Stimulated activated CD4-positive, alpha-beta T cell treated with anti-CD3 and anti-CD28 coated beads, Interleukin-12 subunit alpha, Interleukin-12 subunit beta, amount 100 ng/mL, for 24 hours (primary cell): ENCODE measurements at places on chromosomes 5 and 9.

DNA sequence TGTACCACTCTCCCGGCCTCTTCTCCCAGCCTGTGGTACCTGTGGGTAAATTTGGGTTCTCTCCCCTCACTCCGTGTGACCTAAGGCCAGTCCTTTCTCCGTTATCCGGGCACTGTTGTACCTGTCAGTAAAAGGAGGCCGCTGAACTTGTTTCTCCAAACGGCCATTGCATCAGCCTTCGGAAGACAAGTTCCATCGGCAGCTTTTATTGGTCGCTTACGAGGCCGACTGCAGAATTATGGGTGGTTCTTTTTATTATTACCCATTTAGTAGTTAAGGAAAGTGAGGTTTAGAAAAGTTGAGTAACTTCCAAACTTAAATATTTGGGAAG is 558 bp downstream of the GRPEL2 start:
- DNase-seq, result no peak

DNA sequence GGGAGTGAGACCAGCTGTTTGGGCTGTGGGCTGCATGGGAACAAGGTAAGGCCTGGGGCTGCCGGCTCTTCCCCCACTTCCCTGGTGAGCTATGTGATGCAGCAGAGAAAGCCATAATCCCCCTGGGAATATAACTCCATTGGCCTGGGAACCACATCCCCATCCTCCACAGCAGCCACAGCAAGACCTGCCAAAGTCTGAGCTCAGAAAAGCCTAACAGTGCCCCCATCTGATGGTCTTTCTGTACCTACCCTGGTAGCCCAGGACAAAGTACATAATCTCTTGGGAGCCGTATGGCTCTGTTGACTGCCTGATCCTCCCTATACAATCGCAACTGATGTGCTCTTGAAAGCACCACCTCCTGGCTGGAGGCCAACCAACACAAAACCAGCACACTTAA is 432.6 kb downstream of the CDH18 start:
- DNase-seq, result no peak

DNA sequence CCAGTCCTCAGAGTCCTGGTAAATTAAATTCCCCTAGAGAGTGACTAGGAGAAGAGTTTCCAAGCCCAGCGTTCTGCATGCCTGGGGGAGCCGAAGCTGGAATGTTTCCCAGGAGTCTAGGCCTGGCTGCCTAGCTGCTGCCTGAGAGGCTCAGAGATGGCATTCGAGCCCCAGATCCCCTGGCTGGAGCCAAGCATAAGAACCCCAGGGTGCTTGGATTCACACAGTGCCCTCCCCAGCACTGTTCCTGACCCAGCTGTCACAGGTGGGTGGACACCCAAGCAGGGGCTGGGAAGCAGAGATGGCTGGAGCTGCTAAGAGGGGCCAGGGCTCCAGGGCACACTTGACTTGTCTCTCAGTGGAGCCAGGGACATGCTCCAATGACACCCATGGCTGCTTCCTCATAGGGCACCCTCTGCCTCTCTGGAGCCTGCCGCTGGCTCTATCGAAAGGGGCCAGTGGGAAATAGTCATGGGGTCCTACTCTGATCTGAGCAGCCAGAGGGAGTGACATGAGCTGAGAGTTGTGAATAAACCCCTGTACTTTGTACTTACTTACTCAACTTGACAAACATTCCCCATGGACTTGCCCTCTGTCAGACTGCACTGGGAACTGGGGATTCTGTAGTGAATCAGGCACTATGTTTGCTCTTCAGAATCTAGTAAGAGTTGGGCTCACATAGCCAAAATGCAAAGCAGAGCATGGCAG is 62.6 kb upstream of the XPA start:
- no peak for DNase-seq

DNA sequence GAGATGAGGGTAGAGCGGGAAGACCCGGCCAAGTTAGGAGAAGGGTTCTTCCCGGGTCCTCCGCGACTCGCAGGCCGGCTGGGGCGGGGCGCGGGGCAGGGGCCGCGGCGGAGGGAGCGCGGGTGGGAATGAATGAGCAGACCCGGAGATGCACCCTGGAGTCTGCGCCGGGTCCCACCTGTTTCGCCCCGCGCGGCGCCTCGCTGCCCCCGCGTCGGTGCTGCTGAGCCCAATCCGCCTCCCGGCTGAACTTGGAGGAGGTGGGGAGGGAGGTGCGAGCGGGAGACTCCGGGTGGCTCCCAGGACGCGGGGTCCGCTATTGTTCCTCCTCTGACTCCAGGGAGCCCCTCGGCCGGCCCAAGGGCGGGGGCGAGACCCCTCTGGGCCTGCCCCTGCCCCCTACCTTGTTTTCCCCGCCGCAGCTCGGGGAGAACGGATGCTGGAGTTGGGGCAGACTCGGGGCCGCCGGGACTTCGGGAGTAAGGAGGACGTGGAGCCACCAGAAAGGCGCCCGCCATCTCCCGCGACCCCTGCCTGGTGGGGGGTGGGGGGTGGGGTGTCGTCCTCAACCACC is 659 bp downstream of the RAI14 start:
- no peak for DNase-seq

DNA sequence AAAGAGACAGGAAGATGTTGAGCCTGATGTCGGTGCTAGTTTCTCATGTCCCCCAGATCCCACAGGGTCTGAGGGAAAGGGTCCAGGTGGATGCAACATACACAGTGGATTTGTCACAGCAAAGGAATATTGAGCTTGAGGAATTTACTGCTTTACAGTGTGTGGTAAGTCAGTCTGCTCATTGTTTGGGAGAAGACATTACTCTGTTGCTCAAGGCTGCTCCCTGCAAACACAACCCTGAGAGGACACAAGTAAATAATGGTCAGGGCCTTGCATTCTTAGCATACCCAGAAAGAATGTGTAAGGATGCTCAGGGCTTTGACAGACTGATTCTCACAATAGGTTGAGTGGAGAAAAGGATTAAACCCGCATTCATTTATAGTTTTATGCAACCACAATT is 7.3 kb upstream of the MAN2A1 start:
- no peak for DNase-seq

DNA sequence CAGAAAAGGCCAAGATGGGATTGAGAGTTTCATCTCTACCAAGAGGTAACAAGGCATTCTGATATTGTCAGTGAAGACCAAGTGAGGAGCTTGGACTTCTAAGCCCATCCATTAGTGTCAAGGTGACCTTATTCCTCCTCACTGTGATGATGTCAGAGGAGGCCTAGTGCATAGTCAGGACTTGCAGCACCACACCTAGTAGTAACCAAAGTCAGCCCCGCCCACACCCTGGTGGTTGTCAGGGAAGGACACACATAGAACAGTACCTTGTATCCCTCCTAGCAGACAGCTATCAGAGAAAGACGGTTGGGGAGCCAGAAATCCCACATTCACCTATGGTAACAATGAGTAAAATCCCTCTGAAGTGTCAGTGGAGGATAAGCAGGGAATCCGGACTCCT is 111.7 kb downstream of the AP3B1 start:
- no peak for DNase-seq

GRCh38 chr5:179607160-179607931 is 16.1 kb downstream of the HNRNPH1 start:
- no peak for DNase-seq

GRCh38 chr9:127089631-127090081 is 32.8 kb downstream of the ANGPTL2 start:
- DNase-seq, result no peak

- no peak for DNase-seq
Observed at GRCh38 chr5:179185256-179185940, 125.2 kb downstream of the ZNF354C start.

- DNase-seq, result no peak
Observed at GRCh38 chr5:68178579-68178978, 37.0 kb upstream of the PIK3R1 start.

DNA sequence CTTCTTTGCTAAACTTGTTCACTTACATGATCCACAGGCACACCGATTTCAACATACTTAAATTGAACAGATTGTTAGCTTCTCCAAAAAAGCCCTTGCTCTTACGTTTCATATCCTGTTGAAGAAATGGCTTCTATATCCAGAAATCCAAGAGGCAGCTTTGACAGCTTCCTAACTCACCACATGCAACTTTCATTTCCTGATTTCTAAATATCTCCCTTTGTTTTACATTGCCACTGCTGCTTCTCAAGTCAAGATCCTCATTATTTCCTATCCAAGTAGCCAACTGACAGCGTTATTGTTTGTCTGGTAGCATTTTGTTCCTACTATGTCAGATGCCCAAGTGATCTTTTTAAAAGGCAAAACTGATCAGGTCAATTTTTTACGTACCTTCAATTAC is 913.2 kb upstream of the TYRP1 start:
- no peak for DNase-seq

DNA sequence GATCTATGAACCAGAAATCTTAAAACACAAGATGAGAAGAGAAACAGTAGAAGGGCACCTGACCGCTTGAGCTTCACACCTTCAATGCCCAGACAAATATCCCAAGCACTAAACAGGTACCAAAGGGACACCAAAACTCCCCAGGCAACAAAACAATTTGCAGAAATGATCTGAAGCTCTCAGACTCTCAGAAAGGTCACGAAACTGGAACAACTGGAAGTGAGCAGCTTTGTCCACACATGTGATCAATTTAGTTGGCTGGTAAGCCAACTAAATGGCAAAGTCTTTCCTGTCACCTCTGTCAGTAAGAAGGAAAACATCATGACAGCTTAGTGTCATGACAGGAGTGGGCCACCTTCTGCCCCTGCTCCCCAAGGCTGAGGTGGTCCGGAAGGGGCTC is 4.1 kb downstream of the IPPK start:
- DNase-seq, result no peak
